Activated naive CD4-positive, alpha-beta T cell treated with anti-CD3 and anti-CD28 coated beads, Interleukin-2, amount 10 ng/mL, durations not matched to agents 7 days and 5 days (primary cell): ENCODE measurements at places on chromosomes 7 and 10.

GRCh38 chr10:63337455-63338251, 128.1 kb downstream of the JMJD1C start:
- DNase-seq, result no peak

DNA sequence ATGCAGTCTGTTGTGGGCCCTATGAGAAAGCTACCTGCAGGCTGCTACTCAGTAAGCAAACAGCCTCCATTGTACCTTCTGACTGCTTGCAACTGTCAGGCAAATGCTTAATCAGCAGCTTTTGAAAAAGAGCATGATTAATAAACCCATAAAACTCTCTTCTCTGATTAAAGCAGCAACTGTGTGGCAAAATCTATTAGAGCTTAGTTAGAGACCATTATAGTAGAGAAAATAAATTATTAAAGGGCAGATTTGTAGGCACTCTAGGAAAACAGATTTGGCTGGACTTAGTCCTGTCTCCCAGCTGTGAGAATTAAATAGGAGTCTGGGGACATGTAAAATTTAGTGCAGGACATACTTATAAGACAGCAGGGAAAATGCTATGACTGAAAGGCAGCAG, 132.5 kb upstream of the WNT16 start:
- no peak for DNase-seq

DNA sequence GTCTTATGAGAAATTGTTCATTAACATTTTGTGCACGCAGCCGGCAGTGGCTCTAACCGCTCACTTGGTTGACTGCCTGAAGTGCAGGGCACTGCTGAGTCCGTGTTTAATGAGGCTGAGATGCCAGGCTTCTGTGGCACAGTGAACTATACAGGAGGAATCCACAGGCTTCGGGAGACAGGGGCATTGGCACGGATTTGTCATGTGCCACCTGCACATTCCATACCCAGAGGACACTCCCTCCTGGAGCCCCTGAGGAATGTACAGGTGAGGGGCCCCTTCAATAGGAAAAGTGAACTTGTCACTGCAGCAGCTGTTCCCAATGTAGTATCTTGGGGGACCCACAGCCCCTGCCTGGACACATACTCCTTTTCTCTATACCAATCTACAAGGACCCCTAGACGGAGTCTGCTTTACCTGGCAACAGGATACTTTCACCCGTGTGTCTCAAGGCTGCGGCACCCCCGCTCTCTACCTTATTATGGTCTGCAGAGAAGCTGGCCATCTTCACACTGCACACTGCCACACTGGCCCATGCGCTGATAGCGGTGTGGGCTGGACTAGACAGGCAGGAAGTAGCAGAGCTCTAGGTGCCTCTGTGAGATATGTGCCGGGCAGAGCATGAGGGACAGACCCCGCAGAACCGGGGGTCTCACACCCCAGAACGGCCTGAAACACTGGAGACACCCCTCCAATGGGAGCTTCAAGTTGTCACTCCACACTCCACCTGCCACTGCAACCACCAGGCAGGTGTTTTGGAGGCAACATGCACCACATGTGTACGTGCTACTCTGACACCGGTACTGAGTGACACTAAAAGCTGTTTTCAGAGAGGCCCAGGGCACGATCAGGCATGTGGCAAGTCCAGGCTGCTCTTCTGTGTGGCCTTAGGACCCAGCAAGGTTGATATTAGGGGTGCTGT, 71.4 kb upstream of the RHEB start:
- no peak for DNase-seq

- no peak for DNase-seq
These were observed 30.0 kb upstream of the KNDC1 start for GRCh38 chr10:133129859-133130495.

- DNase-seq, result no peak
These were observed 15.0 kb downstream of the TCAF1 start for GRCh38 chr7:143886826-143887477.
